ENCODE measurements at places on chromosomes 7 and 10.

- peak; percentile 23 for DNase-seq
Measured at GRCh38 chr10:95601116-95601719, 40.0 kb upstream of the SORBS1 start.

DNA sequence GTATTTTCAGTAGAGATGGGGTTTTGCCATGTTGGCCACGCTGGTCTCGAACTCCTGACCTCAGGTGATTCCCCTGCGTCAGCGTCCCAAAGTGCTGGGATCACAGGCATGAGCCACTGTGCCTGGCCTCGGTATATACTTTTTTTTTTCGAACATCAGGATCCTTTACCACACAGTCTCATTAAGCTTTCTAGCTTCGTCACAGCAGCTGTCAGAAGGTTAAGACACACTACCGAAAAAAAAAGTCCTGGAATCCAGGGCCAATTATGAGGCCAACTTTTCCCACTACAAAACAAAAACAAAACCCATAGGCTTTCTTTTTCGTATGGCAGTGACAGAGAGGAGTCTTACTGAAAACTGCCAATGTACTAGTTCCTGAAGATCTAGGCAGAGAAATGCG lies 30.7 kb downstream of the ZC3HC1 start:
- DNase-seq = no peak

- DNase-seq = no peak
Measured at GRCh38 chr7:132386201-132386681, 190.0 kb downstream of the PLXNA4 start.

GRCh38 chr7:148987751-148988512 lies 40.4 kb downstream of the PDIA4 start:
- DNase-seq = no peak

- no peak for DNase-seq
Measured at GRCh38 chr10:109919220-109919619, 4.1 kb downstream of the XPNPEP1 start.

DNA sequence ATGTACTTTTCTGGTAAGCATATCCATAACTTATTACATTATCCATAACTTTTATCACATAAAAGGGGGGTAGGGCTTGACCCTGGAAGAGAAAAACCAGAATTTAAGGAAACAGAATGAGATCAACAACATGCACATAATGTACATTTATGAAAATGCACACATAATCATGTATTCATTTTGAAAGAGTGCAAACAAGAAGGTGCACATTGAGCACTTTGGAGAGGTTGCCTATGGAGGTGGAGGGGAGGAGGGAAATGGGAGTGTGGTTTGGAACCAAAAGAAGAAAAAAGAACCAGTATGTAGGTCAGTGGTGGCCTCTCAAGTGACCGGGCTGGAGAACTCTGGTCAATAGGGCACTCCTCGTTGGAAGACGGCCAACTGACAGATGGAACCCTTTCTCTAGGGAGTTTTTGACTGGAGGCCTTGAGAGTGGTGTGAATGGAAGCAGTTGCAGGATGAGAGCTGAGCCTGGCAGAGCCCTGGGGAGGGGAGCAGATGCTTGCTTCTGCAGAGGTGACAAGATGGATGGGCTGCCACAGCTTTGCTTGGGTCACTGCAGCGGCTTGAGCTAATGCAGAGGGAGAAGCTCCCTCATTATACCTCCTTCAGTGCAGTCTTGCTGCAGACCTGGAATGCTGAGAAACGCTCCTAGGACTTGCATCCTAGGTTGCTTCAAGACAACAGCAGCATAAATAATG lies 192.7 kb downstream of the SEC23IP start:
- DNase-seq = no peak

DNA sequence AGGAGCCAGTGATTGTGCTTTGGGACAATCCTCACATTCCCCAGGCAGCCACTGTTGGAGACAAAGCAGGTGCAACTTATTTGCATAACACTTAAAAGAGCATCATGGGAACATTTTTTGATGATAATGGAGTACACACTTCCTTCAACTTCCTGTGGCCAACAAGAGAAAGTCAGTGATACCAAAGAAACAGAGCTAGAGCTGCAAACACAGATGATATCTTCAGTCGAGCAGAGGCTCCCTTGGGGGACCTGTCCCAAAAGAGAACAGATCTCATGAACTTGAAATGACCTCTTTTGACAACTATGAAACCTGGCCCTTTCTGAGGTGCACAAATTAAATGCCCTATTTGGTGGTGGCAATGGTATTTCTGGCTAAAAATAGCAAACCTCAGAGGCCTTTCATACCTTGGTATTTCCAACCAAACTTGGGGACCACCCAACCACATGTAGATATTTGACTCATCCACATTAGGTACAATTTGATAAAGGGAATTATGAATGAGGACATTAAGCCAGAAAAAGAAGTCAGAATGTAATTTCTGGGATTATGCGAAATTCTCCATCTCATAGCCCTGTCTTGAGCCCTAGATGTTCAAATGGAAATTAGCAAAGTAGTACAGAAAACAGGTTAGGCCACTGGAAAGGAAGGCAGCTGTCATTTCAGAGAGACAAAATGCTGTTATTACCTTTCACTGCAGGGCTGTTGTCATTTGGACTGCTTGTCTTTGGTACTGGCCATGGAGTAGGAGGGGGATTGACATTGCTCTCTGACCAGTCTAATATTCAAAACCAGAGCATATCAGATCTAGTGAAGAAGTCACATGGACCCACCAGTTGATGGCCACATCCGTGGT lies 146.2 kb downstream of the ICA1 start:
- DNase-seq = no peak

DNA sequence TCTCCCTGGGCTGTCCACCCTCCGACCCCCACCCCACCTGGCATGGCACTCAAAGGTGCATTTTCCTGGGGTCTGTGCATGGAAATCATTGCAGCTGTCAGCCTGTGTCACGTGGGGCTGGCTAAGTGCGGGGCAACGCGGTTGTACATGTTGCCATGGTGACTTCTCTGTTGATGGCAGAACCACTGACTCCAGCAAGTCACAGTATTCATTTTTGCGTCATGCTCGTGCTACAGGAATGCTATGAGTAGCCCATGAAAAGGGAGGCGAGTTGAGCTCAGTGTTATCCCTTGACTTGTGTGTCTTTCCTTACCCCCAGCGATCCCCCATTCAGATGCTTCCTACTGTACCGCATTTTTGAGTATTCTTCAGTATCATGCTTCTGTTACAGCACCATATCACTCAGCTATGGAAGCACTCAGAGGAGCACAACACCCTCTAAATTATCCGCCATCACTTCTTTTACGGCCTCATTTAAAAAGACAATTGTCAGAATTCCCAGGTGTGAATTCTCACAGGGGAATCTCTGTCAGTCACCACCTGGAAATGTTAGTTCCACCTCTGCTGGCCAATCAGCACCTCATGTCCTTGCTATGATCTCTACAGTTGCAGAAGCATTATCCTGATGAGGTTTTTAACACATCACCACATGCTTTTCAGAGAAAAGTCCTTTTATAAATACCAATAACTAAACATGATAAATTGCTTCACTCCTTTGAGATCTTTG lies 194.4 kb upstream of the C7orf33 start:
- DNase-seq = no peak

GRCh38 chr10:775245-776075 lies 86.0 kb upstream of the DIP2C start:
- no peak for DNase-seq

DNA sequence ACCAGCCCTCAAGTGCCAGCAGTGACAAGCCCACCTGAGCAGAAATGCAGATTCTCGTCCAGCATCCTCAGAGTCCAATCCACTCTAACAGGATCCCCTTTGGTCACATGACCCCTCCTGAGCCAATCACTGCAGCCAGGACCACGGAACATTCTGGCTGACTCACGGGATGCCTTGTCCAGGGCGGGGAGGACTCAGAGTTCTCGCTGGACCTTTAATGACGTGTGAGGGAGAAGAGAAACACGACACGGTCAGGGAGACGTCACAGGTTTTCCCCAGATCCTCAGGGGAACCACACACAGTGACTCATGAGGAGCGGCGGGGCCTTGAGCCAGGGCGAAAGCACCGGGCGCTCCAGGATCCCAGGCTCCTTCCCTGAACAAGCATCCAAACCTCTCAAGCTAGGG lies 155.7 kb downstream of the PTPRN2 start:
- DNase-seq = no peak

DNA sequence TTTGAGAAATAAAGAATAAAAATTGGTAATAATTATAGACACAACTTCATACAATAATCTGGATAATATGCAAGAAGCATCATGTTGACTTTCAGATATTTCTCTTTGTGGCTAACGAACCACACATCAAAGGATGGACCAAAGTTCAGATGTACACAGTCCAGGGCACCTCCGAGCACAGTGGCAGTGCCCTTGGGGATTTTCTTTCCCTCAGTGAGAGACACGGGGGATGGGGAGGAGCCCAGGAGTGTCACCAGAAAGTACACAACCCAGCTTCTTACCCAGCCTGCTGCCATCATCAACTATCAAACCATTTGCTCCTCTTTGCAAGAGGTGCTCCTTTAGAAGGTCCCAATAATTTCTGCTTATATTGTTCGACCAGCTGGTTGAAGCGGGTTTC lies 33.2 kb downstream of the RBM28 start:
- DNase-seq = no peak

DNA sequence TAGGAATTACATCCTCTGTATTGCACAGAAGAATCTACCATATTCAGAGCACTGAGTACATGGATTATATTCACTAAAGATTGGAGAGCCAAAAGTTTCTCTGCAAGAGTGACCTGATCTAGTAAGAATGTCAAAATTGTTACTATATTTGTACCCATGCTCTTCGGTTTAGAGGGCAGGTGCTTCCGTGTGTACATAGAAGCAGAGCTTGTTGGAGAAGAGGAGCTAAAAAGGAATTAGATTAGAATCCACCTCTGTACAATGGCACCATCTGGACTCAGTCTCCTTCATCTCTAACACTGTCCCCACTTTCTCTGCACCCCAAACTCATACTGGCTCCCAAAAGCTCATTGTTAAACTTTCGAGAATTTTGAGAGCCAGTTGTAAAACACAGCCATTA lies 8.3 kb downstream of the CALD1 start:
- no peak for DNase-seq

GRCh38 chr7:24881623-24882022 lies 98.4 kb downstream of the OSBPL3 start:
- DNase-seq = no peak

- no peak for DNase-seq
Measured at GRCh38 chr7:154929006-154929726, 73.8 kb downstream of the PAXIP1 start.

GRCh38 chr10:76023007-76023406 lies 591.6 kb downstream of the LRMDA start:
- DNase-seq = no peak

- no peak for DNase-seq
Measured at GRCh38 chr10:132910186-132910880, 32.0 kb downstream of the CFAP46 start.

DNA sequence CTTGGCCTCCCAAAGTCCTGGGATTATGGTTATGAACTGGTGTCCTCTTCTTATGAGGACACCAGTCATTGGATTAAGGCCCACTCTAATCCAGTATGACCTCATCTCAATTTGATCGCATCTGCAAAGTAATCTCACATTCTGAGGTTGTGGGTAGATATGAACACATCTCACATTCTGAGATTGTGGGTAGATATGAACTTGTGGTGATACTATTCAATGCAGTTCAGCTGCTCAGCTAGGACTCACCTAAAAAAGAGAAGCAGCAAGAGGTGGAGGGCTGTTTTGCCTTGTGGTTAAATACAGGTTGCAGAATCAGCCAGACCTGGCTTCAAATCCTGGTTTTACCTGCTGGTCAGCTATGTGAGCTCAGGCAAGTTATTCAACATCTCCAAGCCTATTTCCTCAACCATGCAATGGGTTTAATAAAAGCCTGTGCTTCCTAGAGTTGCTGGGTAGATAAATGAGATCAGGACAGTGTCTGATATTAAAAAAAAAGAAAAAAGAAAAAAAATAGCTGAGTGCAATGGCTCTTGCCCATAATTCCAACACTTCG lies 8.5 kb upstream of the BAG3 start:
- no peak for DNase-seq

- DNase-seq = no peak
Measured at GRCh38 chr7:107715531-107715930, 28.4 kb upstream of the CBLL1 start.

- no peak for DNase-seq
Measured at GRCh38 chr10:89582022-89582421, 46.6 kb upstream of the SLC16A12 start.

DNA sequence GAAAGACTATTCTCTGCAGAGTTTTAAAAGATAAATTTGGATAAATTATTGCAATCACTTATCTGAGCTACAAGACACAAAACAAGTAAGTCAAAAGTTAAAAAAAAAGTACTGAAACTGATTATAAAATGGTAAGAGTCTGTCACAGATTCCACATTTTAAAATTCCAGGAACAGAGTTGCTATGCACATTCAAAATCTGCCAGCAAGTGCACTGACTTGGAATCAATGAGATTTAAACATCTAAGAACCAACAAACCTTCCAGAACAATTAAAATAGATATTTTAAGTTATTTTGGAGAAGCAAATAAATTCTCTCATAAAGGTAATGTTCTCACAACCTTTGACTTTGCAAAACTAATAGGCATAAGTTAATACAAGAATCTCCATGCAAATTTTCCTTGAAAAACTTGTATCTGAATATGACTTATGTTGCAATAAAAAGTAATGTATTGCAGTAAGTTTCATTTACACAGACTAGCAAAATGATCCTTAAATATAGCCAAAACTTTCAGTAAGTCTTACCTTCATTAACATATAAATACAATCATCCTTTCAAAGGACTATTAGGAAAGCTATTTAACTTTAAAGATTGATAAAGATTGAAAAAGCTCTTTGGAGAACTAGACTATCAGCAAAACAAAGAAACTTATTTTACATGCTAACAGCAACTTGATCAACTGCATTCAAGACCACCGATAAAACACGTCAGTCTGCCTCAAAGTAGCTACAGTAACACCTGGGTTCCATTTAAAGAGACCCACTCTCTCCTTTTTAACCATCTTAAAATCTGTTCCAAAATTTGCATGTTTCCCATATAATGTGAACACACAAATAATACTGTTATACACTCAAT lies 4.4 kb downstream of the ETV1 start:
- no peak for DNase-seq

DNA sequence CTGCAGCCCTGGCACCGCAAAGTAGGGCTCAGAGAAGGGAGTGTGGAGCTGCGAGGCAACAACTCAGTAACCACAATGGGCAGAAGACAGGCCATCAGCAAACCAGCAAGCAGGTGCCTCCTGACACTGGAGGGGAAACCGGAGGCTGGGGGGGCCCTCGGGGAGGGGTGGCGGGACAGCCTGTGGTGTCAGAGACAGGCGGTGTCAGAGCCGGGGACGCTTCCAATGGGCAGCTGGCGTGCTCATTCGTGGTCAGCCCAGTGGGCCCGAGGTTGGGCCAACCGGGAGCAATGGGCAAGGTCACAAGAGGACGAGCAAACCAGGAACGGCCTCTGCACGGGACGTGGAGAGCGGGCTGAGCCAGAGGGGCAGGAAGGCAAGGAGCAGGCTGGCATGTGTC lies 158.1 kb downstream of the MAD1L1 start:
- no peak for DNase-seq

DNA sequence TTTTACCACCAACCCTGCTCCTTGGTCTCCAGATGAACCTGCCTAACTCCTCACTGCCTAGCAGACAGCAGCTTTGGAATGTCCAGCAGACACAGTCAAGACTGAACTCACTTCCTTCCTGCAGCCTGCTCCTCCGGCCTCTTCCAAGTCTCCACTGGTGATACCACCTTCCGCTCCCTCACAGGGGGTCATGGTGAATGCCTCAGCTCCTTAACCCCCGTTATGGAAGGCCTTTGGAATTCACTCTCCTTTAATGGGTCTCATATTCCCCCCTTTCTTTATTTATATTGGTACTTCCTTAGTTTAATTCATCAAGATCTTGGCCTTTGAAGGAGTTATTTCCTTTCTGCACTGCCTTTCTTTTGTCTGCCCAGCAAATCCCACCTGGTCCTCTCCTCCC lies 44.9 kb upstream of the ZNF32 start:
- DNase-seq = no peak

Measured in stimulated activated CD4-positive, alpha-beta T cell treated with anti-CD3 and anti-CD28 coated beads, Interleukin-4, amount 100 ng/mL, for 48 hours (primary cell).